Jurkat, Clone E6-1 (cell line): ENCODE measurements at places on chromosomes 12 and 14.

DNA sequence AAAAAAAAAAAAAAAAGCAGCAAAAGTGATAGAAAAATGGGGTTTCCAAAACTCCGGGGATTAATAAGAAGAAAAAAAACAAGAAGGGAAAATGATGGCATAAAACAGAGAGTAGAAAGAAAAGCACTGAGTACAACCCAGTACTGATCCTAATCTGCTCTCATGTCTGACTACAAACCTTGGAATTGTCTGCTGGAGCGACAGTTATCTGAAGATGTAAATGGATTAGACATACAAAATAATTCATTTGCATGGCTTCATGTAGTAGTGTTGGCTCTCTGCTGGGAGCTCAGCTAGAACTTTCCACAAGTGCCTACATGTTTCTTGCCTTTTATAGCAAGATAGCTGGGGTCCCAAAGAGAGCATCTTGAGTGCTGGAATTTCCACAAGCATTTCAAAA, 34.2 kb downstream of the ZCRB1 start:
- no peak for DNase-seq

DNA sequence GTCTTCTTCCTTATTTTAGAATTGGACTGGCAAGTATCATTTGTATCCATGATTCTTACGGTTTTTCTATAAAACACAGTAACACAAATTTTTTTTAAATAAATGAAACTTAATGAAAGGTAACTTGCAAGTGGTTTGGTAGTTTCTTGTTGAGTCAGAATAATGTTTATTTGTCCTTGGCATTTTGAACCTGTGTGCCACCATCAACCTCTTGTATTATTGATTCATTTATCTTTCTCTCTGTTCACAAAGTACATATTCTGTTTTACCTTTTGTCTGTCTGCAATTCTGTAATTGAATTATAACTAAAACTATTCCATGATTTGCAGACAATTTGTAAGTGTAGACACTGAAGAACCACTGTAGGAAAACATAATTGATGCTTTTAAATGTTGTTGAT, 54.7 kb downstream of the MIPOL1 start:
- no peak for DNase-seq

GRCh38 chr14:26173581-26174110, 424.2 kb downstream of the NOVA1 start:
- no peak for DNase-seq

GRCh38 chr12:20044846-20045245, 323.5 kb upstream of the PDE3A start:
- no peak for DNase-seq

- DNase-seq: no peak
These were observed 9.9 kb downstream of the CCDC175 start for GRCh38 chr14:59566725-59567124.

DNA sequence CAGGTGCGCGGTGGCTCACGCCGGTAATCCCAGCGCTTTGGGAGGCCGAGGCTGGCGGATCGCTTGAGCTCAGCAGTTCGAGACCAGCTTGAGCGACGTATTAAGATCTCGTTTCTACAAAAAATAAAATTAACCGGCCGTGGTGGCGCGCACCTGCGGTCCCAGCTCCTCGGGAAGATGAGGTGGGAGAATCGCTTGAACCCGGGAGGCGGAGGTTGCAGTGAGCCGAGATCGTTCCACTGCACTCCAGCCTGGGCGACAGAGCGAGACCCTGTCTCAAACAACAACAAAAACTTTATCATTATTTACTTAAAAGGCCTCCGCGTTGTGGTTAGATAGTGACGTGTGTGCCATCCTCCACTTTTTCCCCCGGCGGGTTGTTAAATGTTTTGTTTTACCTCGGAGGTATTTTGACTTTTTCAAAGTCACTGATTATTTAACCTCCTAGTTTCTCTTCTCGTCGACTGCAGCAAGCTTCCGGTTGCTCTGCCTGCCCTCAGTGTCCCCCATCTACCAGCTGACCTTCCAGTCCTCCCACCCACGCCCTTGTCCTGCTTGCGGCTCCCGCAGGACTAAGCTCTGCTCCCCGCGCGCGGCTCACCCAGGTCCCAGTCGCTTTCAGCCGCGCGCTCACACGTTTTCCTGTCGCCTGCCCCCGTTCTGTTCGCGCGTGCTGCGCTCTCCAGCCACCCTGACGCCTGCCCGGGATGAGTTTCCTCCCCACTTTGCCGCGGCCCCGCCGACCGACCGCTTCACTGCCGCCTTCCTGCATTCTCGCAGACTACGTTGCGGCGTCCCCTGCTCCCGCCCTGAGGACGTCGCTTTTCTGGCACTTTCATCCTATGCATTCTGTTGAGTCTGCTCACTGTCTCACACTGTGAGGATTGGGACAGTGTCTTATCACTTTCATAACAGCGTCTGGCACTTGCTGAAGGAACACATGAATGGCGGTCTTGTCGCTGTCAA, 1.2 kb upstream of the SCAF11 start:
- DNase-seq: peak; percentile 87

- DNase-seq: no peak
These were observed 5.1 kb upstream of the SMOC1 start for GRCh38 chr14:69873877-69874780.

GRCh38 chr12:54024581-54025305, 3.5 kb upstream of the HOXC6 start:
- DNase-seq: no peak

DNA sequence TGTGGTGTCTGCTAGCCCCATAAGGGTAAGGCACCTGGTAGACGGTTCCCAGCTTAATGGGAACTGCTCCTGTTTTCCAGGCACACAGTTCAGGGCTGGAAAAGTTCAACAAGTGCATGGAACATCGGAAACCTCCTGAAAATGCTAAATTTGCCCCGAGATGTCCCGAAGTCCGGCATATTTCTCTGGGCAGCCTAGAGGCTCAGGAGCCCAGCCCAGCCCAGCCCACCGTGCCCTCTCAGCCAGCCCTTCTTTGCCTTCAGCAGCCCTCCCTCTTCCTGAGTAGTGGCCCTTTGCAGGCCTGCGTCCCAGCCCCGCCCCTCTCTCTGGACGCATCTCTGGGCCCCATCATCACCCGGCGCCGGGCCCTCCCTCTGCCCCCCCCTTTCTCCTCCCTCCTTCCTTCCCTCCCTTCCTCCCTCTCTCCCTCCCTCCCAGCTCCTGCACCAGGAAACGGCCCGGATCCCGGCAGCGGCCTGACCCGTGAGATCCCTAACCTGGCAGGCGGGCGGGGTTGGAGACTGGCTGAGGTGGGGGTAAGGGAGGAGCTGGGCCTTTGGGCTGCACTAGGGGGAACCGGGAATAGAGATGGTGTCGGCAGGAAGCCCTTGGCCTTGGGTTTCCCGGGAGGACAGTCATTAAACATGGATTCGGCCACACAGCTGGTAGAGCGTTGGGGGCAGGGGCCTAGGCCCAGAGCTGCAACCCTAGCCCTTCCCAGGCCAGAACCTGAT, at the start of gene BCL2L2:
Gene BCL2L2 (plus strand): TSS at position 422 of the 734 bp plus-strand sequence. CDS start 935 bp downstream, outside the sequence.
- DNase-seq: no peak

DNA sequence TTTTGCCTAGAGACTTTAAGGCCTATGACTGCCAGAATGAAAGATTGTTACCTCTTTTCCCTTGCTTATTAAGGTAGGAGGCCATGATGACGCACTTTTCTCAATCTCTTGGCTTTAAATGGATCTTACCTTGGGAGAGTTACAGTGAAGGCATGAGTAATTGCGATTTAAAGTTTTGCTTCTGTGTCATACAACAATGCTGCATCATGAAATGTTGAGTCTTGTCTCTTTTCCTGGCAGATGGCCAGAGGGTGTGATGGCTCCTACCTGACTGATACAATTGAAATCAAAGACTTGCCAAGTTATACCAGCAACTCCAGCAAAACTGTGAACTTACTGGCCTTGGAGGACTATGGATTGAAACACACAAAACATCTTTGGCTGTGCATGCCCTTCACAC, 17.2 kb upstream of the LRRK2 start:
- DNase-seq: no peak

- DNase-seq: no peak
These were observed 497.1 kb upstream of the RPL10L start for GRCh38 chr14:47148686-47149085.

- DNase-seq: no peak
These were observed 207.4 kb downstream of the TMEM132D start for GRCh38 chr12:129696405-129696804.

- no peak for DNase-seq
These were observed 252.8 kb downstream of the TMEM117 start for GRCh38 chr12:44088647-44089046.

- DNase-seq: no peak
These were observed 71.0 kb downstream of the LIN52 start for GRCh38 chr14:74155749-74156148.

DNA sequence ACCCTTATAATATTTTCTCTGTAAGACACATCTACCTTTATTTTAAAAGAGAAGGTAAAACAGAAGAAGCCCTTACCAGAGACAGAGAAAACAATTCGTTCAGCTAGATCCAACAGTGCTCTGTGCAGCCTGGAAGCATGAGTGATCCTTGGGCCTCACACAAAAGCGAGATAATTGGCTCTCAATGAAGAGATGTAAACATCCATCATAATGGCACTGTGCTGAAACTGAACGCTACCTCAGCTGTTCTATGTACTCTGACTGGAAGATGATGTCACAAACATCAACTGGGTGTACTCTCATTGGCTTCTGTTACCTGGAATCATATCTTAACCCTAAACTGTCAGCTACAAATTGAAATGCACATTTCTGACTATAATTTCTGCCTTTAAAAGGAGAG, at the start of gene MGAT4C:
Gene MGAT4C (minus strand): TSS at position 229 of the 400 bp plus-strand sequence.
- DNase-seq: no peak

- no peak for DNase-seq
These were observed 14.3 kb downstream of the JDP2 start for GRCh38 chr14:75442166-75442565.

- no peak for DNase-seq
These were observed 879.2 kb downstream of the AACS start for GRCh38 chr12:125944446-125944845.

DNA sequence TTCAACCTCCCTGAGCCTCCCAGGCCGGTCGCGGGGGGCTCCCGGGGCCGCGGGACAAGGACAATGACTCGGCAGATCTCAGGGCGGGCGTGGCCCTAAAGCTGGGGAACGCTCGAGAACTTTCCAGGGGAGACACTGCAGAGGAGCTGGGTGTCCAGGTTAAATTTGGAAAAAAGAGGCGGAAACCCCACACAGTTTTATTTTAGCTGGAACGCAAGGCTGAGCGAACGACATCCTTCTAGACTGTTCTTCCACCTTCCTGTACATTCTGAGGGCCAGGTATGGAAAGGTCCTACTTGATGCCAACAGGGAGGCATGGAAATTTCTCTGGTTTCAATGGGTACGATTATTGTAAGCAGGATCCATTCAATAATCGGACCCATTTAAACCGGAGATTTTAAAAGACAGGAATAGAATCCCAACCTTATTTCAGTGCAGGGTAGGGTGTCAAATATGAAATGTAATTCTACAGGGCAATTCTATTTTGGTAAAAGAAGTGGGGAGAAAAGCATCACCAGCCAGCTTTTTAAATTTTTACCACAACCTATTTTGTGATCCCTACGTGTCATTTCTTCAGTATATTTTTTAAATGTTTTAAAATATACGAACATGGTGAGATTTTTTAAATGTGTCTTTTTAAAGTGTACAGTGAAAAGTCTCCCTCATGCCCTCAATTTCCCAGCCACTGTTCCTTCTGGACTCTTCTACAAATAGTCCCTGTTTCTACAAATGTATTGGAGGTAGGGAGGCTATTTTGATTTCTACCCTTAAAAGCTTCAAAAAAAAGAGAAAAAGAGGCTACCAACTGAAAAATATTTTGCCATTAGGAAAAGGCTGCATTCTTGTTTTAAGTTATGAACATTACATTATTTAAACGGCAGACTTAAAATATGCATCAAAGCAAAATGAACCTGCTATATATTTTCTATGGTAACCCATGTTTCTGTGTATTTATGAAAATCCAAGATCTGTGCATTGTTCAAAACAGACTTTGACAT, 1.1 kb upstream of the UBC start:
- peak; percentile 41 for DNase-seq

DNA sequence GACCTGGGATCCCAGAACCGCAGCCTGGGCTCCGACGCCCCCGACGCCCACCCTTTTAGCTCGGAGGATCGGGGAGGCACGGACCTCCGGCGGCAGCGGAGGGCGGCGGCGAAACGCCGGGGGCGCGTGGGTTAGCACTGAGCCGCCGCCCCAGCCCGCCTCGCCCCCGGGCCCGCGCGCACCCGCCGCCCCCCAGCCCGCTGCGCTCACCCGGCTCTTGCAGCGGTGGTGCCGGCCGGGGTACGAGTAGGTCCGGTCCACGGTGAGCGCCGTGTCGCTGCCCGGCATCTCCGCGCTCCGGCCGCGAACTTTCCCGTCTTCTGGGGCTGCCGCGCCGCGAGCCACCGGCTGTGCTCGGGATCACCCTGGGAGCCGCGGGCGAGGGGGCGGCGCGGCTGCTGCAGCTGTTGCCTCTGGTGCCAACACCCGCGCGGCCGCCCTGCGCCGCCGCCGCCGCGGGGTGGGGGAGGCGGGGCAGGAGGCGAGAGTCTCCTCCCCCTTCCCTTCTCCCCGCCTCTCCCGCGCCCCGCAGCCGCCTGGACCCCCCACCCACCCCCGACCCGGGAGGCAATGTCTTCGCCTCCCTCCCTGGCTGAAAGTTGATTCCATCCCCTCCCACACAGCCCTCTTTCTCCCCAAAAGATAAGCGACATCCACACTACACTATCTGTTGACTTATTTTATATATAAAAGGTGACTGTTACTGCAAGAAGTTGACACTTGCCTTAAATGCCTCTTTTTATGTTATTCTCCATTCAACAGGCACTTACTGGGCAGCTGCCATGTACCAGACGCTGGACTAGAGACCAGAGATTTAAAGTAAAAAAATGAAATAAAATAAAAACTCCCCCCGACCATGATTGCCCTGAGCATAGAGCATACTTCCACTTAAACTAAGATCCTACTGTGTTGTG, at the start of gene TMCC3:
Gene TMCC3 (minus strand): TSS at position 415 of the 914 bp plus-strand sequence. CDS start 127 bp downstream, at position 288.
- no peak for DNase-seq

- no peak for DNase-seq
These were observed 496.3 kb downstream of the NELL2 start for GRCh38 chr12:44379831-44380230.

GRCh38 chr14:55249423-55249822, 21.8 kb upstream of the FBXO34 start:
- no peak for DNase-seq

- no peak for DNase-seq
These were observed 994.7 kb downstream of the VRK1 start for GRCh38 chr14:97791906-97792305.

- DNase-seq: peak; percentile 49
These were observed 4.5 kb downstream of the NOP2 start for GRCh38 chr12:6563448-6564050.

GRCh38 chr14:55965851-55966250, 152.4 kb upstream of the PELI2 start:
- DNase-seq: no peak

- DNase-seq: no peak
These were observed 218.0 kb upstream of the RGS6 start for GRCh38 chr14:71714225-71714624.
